ENCODE measurements at places on chromosomes 6 and 20. TPM values are rescaled to one million over a fixed set of nuclear protein-coding genes. Genes with fewer than 3 reads are reported as not detected.

GRCh38 chr6:144893680-144894151 lies 608.6 kb downstream of the UTRN start:
- no peak for DNase-seq
- H3K36me3 ChIP-seq = no peaks in the 10 kb centered on the region
- H3K4me1 ChIP-seq = no peaks in the 10 kb centered on the region
- no peak overlapping the region for H3K27ac ChIP-seq
- H3K27me3 ChIP-seq = no peaks in the 10 kb centered on the region

DNA sequence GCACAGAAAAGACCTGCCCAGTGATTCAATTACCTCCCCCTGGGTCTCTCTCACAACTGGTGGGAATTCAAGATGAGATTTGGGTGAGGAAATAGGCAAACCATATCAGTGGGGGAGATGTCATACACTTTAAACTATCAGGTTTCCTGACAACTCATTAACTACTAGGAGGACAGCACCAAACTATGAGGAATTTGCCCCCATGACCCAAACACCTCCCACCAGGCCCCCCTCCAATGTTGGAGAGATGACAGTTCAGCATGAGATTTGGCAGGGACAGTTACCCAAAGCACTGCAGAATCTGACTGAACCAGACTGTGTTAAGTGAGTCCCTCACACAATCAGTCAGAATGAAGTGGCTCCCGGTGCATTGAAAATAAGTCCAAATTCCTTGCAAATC lies 148.0 kb downstream of the TTLL2 start:
- DNase-seq = no peak
- no peaks in the 10 kb centered on the region for H3K36me3 ChIP-seq
- no peaks in the 10 kb centered on the region for H3K27me3 ChIP-seq
- no peak overlapping the region for H3K4me3 ChIP-seq
- no peak overlapping the region for H3K27ac ChIP-seq

DNA sequence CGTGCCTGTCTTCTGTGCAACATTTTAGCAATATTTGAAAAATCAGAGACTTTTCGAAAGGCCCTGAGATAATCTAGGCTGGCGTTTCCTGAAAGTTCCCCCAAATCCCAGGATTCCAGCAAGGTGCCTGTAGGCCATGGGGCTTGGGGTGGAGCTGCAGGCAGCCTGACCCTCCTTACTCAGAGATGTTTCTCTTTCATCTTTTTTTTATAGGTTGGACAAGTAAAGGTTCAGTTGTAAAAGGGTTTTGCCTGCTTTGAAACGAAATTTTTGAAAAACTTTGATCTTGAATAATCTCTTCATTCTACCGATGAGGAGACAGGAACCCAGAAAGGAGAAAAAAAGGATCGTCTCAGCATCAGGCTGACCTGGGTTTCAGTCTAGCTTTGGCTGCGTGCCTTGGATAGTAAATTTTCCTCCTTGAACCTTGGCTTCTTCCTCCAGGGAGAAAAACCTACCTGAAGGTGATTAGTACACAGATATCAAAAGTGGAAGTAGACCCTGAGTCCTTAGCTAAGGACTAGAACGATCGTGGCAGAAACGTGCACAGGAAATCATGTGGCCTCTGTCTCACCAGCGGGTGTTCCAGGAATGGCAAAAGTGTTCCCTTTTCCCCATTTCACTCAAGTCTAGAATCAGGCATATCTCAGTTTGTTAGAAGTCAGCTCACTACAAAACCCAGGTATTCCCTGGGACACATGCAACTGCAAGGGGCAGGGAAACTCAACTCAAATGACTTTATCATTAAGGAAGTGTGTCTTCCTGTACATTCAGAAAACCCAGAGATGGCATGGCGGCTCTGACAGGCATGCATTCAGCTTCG lies 128.2 kb upstream of the PTPN1 start:
- H3K27me3 ChIP-seq = no peaks in the 10 kb centered on the region
- H3K4me3 ChIP-seq = no peak overlapping the region
- no peaks in the 10 kb centered on the region for H3K36me3 ChIP-seq
- peak overlapping the region; percentile 47 for H3K27ac ChIP-seq
- peak; percentile 42 for DNase-seq
- peaks cover 4% of the 10 kb centered on the region for H3K4me1 ChIP-seq

- DNase-seq = no peak
- peaks cover 5% of the 10 kb centered on the region for H3K36me3 ChIP-seq
- no peak overlapping the region for H3K4me3 ChIP-seq
Observed at GRCh38 chr20:35108921-35109320, 16.3 kb upstream of the TRPC4AP start.

DNA sequence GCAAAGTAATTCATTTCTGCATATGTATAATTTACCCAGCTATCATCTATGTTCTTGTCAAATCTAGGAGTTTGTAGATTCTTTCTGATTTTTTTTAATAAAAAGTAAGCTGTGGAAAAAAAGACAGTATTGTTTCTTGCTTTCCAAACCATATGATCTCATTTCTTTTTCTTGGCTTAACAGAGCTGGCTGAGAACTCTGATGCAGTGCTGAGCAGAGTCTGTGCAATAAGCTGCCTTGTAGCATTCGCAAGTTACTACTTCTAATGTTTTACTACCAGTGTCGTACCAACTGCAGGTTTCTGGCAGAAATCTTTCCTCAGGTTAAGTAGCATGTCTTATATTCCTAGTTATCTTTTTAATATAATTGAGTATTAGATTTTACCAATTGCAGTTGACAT lies 15.6 kb downstream of the RRBP1 start:
- H3K4me3 ChIP-seq = no peak overlapping the region
- H3K36me3 ChIP-seq = no peaks in the 10 kb centered on the region
- no peak overlapping the region for H3K27ac ChIP-seq
- no peaks in the 10 kb centered on the region for H3K4me1 ChIP-seq
- no peak for DNase-seq

DNA sequence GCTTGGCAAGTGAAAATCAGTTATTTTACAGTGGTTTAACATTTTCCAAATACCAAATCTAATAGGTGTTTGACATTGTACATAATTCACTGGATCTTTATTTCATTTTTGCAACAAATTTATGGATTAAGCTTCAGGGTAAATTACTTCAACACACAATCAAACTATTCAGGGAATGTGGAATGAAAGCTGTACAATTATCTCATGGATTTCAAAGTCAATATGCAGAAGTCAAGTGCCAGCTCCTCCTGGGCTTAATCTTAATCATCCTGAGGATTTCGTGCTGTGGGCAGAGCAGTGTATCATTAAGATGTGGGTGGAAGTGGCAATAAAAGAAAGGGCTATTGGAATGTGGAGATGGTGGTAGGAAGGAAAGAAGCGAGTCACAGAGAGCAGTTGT lies 548.8 kb downstream of the COL12A1 start:
- no peak overlapping the region for H3K4me3 ChIP-seq
- H3K27ac ChIP-seq = no peak overlapping the region
- H3K36me3 ChIP-seq = no peaks in the 10 kb centered on the region
- no peak for DNase-seq

GRCh38 chr6:10659699-10660348 lies 34.6 kb downstream of the C6orf52 start:
- no peak for DNase-seq
- no peak overlapping the region for H3K27ac ChIP-seq
- no peaks in the 10 kb centered on the region for H3K27me3 ChIP-seq
- peak overlapping the region; percentile 26 for H3K4me3 ChIP-seq

DNA sequence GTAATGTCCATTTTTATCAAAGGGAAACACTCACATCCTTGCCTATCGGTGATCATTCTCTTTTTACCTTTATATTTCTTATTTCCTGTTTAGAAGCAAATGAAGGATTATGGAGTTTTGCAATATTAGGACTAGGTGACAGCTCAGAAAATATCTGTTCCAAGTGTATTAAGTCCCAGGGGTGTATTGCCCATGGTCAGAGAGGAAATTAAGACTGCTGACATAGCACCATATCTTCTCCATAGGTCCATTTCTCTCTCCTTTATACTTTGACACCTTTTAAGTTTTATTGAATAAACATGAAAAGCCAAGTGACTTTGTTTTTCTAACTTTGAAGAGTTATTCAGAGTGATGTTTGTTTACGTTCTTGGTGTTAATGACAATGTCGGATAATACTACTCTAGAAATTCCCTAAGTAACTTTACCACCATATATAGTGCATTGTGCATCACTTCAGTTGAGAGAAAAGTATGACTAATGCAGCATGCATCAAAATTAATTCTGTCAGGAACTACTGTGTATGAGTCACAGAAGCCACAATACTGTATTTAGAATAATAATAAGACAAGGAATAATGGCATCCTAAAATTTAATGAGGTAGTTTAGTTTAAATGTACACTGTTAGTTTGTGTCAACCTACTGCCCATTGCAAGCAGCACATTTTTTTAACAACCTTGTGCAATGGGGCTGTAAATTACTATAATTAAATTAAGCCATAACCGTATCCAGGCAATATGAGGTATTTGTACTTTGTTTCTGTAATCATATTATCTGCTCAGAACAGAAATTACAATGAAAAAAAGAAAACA lies 474.4 kb upstream of the RNF217 start:
- H3K27me3 ChIP-seq = no peaks in the 10 kb centered on the region
- no peaks in the 10 kb centered on the region for H3K36me3 ChIP-seq
- H3K4me1 ChIP-seq = no peaks in the 10 kb centered on the region

GRCh38 chr6:138815797-138816528 lies 20.1 kb downstream of the ECT2L start:
- H3K27me3 ChIP-seq = no peaks in the 10 kb centered on the region
- H3K4me1 ChIP-seq = no peaks in the 10 kb centered on the region
- DNase-seq = no peak
- H3K36me3 ChIP-seq = no peaks in the 10 kb centered on the region
- H3K27ac ChIP-seq = no peak overlapping the region

DNA sequence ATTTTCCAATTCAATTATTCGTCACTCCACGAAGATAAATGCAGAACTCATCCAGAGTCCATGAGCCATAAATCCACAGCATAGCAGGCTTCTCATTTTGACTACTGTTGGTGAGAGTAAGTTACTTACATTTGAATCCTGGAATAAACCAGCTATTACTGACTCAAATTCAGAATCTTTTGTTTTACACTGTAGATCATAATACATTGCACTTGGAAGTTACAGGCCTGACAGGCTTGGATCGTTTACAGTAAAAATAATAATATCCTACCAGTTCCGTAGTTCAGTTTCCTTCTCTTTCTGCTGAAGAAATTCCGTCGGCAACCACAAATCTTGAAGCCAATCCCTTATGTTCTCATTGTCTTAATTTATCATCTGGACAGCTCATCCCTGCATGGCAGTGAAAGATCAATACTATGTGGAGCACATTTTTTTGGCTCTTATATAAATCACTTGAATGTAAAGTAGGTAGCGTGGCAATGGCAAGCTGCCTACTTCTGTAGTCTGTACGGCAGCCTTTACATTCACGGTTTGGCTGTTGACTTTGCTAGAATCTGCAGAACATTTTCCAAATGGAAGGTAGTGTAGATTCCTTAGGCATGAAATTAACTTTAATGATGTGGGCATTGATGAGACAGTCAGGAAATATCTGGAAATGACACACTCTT lies 142.9 kb downstream of the WDR27 start:
- no peak for DNase-seq
- H3K27ac ChIP-seq = no peak overlapping the region
- no peaks in the 10 kb centered on the region for H3K27me3 ChIP-seq
- H3K36me3 ChIP-seq = no peaks in the 10 kb centered on the region

DNA sequence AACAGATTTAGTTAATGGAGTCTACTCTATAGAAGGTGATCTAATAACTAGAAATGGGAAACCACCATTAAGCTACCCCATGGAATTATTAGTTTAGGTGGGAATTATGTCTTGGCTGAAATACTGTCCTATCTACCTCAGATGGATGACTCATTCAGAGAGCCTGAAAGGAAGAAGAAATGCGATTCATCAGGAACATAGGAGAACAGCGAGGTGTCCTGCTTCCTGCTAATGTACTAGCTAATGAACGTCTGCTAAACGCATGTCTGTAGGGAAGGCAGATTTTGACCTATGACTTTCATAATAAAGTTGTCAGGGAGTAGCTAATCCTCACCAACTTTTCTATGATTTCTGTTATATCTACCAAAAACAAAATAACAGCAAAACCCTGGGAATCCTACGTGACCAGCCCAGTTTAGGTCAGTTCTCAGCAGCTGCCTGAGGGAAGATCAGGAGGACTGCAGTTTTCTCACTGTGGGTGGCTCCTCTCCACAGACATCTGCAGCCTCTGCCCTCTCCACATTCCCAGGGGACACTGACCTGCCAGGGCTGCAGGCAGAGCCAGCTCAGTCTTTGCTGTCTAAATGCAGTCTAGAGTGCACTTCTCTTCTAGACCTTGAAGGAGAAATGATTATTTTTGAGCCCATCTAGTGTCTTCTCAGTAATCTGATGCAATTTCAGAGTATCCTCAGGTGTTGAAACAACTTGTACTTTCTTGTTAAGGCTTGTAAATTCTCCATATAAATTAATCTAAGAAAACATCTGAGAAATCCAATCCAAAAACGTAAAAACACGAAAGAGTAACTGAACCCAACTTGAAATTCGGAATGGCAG lies 18.1 kb upstream of the SFT2D1 start:
- H3K27me3 ChIP-seq = no peaks in the 10 kb centered on the region
- H3K36me3 ChIP-seq = no peaks in the 10 kb centered on the region
- no peak overlapping the region for H3K4me3 ChIP-seq
- peak overlapping the region; percentile 71 for H3K27ac ChIP-seq

DNA sequence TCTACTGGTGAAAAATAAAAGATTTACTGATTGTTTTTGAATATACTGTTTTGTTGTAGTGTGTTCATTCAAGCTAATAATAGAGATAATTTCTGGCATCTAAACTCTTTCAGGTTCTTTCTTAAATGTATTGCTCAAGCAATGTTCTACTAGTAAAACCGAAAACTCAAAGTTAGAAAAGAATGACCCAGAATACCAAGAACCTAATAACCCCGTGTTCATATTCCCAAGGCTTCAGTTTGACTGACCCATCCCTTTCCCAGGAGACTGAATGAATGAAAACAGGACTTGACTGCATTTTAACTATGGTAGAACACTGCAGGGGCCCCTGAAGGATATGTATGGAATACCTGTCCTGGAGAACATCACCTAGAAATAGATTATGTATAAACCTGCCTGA lies 375.3 kb downstream of the MAFB start:
- DNase-seq = no peak
- H3K4me1 ChIP-seq = no peaks in the 10 kb centered on the region
- no peak overlapping the region for H3K27ac ChIP-seq

DNA sequence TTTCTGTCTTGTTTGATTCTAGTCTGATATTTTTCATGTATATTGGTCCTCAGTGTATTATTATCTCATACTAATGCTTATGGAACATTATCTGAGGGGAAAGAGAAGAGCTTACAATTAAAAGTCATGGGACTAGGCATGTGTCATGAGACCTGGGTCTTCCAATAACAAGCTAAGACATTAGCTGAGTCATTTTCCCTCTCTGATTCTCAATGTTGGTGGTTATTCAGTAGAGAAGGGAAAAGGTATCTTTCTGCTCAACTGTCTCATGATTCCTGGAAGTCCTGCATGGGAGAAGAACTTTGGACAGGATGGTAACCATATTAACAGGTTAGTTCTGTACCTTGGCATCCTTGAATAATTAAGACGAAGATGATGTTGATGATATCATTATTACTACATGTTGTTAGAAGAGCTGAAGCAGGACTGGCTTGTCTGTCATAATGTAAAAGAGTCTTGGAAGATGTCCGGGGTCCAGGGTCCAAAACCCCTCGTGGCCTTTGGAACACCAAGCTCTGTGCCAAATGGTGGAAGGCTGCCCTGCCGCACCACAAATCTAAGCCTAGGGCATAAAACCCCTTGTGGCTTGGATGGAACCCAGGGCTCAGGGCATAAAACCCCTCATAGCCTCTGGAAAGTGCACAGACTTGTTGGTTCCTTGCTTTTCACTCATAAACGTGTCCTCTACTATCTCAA lies 19.1 kb downstream of the TRIM38 start:
- H3K27me3 ChIP-seq = no peaks in the 10 kb centered on the region
- peaks cover 25% of the 10 kb centered on the region for H3K36me3 ChIP-seq
- no peaks in the 10 kb centered on the region for H3K4me1 ChIP-seq
- no peak for DNase-seq

The SMLR1 gene
- 28.8 TPM for total RNA-seq

The MAFB gene
- 25.2 TPM for total RNA-seq

The SLC32A1 gene
- total RNA-seq = not detected

The TMEM244 gene
- not detected for total RNA-seq

The GDAP1L1 gene
- total RNA-seq = not detected

The KHDRBS2 gene
- not detected for total RNA-seq

All from right lobe of liver (tissue), 6 donors.